H54 (cell line): ENCODE measurements at places on chromosomes 2 and 18.
A peak's percentile ranks its signal among the peaks of the same experiment; 100 is the strongest.

DNA sequence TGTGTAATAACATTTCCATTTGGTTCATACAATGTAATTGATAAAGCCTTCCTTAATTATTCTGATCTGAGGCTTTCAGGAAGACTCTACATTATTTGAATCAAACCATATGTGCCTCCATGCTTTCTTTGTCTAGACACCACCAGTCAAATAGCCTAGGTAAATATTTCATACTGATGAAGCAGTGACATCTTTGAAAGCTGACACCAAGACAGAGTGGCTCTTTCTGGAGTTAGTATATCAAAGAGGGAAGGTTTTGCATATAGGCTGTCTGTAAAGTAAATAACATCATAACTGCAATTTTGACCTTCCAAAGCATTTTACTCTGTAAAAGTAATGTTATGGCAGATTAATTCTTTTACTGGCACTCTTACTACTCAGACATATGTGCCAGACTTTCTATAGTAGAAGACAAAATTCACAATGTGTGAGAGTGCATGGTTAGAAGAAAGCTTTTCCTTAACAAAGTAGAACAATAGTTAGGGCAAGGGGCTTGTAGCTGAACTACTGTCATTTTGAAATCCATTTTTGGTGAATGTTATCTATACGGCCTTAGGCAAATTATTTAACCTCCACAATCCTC, 177.3 kb downstream of the ERBB4 start:
- DNase-seq: no peak

GRCh38 chr2:157085522-157085921, 172.0 kb upstream of the GALNT5 start:
- DNase-seq: no peak

DNA sequence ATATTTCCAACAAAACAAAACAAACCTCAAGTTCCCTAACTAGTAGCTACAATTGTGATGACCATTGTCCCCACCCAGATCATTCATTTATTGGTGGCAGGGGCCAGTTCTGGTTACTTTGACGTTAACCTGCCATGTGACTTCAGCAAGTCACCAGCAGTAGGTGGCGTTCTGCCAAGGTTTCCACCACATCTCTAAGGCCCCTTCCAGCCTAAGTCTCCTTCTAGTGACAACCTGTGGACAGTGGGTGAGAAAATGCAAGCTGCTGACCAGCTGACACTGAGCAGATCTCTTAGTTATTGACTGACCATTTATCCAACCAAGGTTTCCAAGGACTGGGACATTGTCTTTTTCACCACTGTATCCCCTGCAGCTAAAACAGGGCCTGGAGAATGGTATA, 98.4 kb downstream of the GPR39 start:
- no peak for DNase-seq

DNA sequence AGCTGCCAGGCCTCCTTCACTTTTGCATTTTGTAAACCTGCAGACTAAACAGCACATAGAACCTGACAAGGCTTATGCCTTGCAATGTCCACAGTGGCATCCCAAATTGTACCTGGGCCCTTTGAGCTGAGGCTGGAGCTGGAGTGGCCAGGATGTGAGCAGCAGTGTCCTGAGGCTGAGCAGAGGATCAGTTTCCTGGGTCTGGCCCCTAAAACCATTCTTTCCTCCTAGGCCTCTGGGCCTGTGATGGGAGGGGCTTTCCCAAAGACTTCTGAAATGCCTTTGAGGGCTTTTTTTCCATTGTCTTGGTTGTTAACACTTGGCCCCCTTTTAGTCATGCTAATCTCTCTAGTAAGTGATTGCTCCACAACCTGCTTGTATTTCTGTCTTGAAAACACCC, 32.8 kb downstream of the FSIP2 start:
- DNase-seq: no peak

DNA sequence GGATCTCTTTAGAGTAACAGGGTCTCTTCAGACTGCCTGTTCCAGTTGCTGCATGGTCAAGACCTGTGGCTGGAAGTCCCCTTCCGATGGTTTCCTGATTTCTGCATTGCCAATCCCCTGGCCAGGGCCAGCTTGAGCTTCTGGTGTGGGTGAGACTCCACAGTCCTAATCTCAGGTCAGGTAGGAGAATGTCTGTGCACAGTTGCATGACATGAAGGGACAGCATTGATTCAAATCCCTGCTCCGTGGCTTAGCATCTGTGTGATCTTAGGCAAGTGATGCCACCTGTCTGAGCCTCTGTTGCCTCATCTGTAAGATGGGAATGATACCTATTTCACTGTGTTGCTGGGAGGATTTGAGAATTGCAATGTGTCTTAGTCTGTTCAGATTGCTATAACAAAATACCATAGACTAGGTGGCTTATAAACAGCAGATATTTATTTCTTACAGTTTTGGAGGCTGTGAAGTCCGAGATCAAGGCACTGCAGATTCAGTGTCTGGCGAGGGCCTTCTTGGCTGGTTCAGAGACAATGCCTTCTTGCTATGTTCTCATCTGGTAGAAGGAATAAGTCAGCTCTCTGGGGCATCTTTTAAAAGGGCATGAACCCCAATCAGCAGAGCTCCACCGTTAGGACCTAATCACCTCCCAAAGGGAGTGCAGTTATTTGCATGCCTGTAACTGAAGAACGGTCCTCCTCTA, 66.2 kb downstream of the ATOH8 start:
- no peak for DNase-seq

GRCh38 chr2:113248997-113249770, 29.5 kb downstream of the PAX8 start:
- DNase-seq: peak; percentile 75

DNA sequence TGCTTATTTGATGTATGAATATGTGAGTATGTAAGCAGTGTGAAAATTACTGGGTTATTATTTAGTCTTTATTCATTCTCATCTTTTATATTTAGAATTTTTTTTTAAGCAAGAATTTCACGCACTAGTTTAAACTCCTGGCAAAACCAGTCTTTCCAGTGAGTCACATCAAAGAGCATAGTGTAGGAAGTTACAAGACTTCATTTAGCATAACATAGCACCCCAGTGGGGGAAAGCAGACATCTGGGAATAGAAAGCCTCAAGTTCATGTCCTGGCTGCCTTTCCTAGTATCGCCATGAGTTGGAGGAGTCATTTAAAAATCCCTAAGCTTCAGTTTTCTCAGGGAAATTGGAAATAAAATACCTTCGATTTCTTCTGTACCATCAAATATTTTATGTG, 408.3 kb downstream of the NUP35 start:
- DNase-seq: no peak

GRCh38 chr2:54204476-54204875, 51.6 kb downstream of the TSPYL6 start:
- no peak for DNase-seq

DNA sequence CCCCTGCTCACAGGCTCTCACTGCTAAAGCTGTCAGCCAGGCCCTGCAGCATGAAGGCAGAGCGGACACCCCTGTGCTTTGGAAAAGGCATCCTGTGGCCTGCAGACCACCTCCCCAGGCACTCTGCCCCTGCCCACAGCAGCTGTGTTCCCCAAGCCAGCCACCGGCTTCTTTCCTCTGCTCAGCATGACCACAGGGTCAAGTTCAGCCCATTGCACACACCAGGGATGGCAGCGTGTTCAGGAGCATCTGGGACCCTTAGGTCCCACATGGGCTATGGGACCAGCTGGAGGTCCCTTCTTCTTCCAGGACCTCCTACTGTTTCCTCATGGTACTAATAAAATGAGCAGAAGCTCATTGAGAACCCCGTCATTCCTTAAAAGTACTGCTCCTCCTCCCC, 118.4 kb upstream of the ACAA2 start:
- no peak for DNase-seq

DNA sequence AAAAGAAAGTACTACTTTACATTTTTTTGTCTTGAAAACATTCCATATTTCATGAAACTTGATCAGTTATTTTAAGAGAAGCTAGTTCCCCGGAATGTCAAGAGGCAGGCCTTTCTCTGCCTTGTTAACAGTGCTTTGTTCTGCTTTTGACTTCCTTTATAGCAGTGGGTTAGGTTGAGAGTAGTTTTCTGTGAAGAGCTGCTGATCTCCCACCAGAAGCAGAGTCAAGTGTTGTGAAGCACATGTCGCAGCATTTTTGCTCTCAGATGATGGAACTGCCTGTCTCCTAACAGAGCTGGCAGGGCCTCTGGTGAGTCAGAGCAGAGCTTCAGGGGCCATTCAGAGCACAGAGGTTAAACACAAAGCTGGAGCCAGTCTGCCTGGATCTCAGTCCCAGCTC, 871.8 kb downstream of the SLC4A3 start:
- DNase-seq: peak; percentile 33

DNA sequence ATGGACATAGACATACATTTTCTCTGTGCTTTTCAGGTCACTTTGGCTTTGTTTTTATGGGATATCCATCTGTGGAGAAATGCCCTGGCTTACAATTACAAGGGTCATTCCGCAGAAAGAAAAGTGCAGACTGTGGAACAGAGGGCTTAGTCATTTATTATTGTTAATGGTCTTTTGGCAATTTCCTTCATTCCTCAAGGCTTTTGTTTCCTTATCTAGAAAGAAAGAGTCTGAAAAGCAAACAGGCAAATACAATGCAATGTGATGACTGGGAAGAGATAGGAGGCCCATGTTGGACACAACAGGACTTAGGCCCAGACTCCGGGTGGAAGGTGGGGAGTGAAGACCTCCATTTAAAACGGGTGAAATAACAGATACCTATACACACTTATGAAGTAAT, 129.5 kb upstream of the CAVIN2 start:
- DNase-seq: no peak

DNA sequence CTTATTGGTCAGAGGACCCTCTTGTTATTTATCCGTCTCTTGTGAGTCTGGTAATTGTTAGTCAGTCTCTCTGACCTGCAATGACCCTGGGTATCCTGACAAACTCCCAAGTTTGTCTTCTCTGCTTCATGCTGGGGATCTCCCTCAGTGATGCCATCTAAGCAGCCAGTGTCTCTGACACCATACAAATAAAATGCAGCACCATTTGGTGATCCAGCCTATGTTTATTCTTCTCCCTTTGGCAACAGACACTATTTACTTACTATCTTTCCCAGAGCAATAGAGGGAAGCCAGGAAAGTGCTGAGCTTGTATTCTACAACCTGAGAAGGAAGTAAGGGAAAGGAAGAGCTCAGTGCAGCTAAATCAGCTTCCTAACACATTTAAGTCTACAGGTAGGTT, 15.9 kb downstream of the SERPINE2 start:
- no peak for DNase-seq

GRCh38 chr2:100320547-100321178, 1.6 kb downstream of the LONRF2 start:
- DNase-seq: no peak

GRCh38 chr2:204449977-204450376, 95.3 kb upstream of the PARD3B start:
- DNase-seq: no peak
